ENCODE measurements at places on chromosomes 13 and 19.

DNA sequence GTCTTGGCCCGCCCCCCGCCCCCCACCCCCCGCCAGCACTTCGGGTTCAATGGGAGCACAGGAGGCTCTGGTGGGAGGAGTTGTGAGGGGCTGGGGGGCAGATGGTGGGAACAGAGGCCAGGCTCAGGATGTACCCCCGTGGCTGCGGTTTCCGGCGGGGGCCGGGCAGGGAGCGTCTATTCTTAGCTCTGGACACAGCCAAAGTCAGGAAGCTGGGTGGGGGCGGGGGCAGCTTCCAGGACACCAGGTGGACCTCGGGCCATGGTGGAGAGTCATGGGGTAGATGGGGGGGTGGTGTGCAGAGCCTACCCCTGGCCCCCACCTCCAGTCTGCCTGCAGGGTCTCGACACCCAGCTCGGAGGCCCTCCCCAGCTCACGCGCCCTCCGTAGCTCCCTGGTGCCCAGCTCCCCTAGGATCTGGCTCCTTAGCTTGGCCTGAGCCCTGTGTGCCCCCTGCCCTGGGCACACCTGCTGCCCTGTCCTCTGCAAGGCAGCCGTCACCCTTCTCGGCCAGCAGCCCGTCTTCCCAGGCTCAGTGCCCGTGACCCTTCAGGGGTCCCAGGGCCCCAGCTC lies 2.2 kb upstream of the TBXA2R start:
- DNase-seq = no peak

DNA sequence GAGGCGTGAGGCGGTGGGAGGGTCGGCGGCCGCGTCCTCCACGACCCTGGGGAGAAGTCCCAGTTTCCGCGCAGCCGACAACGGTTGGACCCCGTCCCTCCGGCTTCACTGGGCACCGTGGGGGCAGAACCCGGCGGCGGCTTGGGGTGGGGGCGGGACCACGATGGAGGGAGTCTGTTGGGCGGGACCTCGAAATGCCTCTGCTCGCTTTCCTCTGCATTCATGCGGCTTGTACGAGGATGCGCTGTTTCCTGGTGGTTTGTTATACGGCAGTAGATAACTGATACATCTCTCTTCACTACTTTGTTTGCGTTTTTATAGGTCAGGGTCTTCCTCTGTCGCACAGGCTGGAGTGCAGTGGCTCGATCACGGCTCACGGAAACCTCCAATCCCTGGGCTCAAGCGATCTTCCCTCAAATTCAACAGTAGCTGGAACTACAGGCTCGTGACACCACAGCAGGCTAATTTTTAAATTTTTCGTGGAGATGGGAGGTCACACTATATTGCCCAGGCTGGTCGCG lies 24.6 kb upstream of the ZNF846 start:
- DNase-seq = peak; percentile 48

- no peak for DNase-seq
Observed at GRCh38 chr19:2010135-2010668, 5.3 kb downstream of the BTBD2 start.

- DNase-seq = no peak
Observed at GRCh38 chr19:46081928-46082727, 41.3 kb upstream of the IGFL4 start.

DNA sequence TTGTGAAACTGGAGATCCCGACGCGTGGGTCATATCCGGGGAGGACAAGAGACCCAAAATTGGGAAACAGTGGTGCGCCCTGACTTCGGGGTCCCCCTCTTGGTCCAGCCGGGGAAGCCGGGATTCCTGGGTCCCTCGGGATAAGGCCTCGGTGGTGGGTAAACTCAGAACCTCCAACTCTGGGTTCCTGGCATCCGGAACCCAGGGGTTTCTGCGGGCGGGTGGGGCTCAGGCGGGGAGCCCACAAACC lies 688 bp downstream of the ZFP36 start:
- DNase-seq = no peak

GRCh38 chr13:60671386-60671785 lies 274.4 kb downstream of the TDRD3 start:
- DNase-seq = no peak

DNA sequence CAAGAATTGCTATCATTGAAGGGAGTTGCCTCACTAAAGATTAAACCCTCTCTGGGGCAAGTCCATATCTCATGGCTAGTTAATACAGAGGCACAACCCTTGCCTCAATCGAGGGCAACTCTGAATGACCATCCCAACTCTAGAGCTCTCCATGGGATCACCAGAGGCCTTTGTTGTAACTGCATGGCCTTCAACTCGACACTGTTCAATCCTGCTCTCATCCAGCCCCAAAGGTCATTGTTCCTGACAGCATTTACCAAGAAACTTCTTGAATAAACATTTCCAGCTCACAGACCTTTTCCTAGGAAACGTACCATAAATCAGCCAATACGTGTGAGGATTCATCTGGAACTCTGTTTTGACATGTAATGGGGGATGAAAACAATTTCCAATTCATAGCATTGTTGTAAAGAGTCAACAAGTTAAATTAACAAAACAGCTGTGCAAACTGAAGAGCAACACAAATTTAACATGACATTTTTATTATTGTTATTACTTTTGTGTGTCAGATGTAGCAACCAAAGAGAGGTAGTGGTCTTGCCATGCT lies 452.7 kb downstream of the SUCLA2 start:
- no peak for DNase-seq

DNA sequence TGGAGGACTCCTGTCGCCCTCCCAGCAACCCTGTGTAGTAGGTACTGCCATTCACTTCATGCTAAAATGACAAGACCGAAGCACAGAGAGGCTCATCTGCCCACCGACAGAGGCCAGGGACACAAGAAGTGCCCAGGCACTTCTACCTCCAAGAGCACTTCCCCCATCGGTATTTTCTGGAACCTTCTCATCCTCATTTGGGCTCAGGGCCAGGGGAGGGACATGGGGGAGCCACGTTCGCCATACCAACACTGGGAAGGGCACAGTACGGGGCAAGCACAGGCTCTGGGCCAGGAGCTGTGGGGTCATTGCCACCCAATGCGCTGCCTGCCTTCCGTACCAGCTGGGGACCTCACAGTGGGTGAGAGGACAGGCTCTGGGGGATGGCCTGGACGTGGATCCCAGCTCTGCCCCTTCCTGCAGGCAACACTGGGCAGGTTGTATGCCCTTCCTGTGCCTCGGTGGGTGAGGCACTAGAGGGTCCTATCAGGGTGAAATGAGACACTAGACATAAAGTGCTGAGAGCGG lies 21.3 kb upstream of the CCNP start:
- no peak for DNase-seq

- no peak for DNase-seq
Observed at GRCh38 chr13:104404325-104404724, 1338.1 kb upstream of the SLC10A2 start.

GRCh38 chr13:91632086-91632485 lies 233.7 kb downstream of the GPC5 start:
- DNase-seq = no peak

DNA sequence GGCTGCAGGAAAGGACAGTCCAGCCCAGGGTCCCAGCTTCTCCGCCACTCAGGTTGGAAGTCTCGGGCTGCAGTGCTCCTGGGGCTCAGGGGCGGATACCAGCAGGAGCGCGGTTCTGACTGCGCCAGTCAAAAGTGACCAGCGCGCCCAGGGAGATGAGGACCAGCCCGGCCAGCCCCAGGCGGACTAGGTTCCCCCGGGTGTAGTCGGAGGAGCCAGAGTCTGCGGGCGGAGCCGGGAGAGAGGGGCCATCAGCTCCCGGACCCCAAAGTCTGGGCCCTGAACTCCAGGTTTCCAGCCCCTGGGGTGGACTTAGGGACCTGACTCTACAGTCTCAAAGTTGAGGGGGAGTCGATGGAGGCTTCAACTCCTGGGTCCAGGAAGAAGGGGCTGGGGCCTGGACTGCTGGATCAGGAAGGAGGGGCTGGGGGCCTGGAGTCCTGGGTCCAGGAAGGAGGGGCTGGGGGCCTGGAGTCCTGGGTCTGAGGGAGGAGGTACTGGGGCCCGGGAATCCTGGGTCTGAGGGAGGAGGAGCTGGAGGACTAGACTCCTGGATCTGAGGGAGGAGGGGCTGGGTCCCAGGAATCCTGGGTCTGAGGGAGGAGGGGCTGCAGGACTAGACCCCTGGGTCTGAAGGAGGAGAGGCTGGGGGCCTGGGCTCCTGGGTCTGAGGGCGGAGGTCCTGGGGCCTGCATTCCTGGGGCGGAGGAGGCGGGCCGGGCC lies 5.3 kb downstream of the OSCAR start:
- DNase-seq = no peak

- no peak for DNase-seq
Observed at GRCh38 chr13:91126806-91127205, 220.7 kb upstream of the MIR17HG start.

- no peak for DNase-seq
Observed at GRCh38 chr13:69450245-69450644, 657.4 kb upstream of the ATXN8OS start.

GRCh38 chr13:75855847-75856246 lies 219.7 kb downstream of the LMO7 start:
- no peak for DNase-seq

DNA sequence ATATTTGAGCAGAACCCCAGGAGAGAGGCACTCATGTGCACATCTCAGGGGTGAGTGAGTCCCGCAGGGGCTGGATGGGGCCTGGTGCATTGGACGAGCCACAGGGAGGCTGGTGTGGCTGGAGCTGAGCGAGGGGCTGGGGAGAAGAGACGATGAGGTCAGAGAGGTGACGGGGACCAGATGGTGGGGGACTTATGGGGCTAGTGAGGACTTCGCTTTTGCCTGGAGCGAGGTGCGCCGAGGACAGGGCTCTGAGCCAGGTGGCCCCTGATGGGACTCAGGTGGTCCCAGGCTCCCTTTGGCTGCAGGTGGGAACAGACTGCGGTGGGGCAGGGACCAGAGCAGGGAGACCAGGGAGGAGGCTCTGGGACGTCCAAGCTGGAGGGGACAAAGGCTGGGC lies 6.9 kb upstream of the FXYD3 start:
- no peak for DNase-seq

DNA sequence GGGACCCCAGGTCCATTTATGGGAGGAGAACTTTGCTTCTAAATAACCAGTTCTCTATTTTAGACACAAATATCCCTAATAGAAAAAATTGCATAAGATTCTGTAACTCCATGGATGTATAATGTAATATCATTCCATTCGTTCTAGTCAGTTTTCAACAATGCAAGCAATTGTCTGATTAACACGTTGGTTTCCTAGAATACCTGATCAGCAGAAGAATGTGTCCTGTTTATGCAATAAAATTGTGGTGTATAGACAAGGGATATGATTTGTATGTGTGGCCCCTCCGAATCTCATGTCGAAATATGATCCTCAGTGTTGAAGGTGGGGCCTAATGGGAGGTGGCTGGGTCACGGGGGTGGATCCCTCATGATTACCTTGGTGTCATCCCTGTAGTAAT lies 62.1 kb downstream of the RUBCNL start:
- DNase-seq = no peak

GRCh38 chr13:64088491-64088890 lies 2672.8 kb upstream of the PCDH20 start:
- no peak for DNase-seq

DNA sequence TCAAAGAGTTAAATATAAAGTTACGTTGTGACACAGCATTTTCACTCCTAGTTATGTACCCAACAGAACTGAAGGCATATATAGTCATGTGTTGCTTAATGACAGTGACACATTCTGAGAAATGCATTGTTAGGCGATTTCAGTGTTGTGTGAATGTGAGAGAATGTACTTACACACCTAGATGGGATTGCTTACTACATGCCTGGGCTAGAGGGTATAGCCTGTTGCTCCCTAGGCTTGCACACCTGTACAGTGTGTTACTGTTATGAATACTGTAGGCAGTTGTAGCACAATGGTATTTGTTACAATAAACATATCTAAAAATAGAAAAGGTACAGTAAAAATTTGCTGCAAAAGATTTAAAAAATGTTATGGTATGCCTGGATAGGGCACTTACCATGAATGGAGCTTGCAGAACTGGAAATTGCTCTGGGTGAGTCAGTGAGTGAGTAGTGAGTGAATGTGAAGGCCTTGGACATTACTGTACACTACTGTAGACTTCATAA lies 89.2 kb downstream of the DHRS12 start:
- no peak for DNase-seq
